ENCODE measurements at places on chromosomes 3 and 15.

DNA sequence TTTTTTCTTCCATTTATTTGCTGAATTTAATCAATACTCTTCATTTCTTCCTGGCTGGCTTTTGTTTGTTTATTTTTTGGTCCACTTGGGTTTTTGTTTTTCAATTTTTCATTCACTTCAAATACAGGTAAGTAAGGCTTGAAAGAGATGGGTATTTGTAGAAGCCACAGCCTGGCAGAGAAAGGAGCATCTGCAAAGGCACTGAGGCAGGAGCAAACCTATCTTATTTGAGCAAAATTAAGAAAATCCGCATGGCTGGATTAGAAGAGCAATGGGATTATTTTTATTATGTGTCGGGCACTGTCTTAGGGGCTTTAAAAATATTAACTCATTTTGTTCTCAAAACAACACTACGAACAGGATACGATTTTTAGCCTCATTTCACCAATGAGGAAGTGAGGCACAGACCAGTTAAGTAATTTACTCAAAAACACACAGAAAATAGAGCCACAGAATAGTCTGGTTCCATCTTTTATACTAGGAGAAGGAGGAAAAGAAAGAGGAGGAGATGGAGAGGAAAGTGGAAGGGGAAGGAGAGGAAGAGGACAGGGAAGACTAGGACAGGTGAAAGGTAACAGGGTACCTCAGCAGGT is 35.1 kb upstream of the CCDC80 start:
- DNase-seq: no peak

DNA sequence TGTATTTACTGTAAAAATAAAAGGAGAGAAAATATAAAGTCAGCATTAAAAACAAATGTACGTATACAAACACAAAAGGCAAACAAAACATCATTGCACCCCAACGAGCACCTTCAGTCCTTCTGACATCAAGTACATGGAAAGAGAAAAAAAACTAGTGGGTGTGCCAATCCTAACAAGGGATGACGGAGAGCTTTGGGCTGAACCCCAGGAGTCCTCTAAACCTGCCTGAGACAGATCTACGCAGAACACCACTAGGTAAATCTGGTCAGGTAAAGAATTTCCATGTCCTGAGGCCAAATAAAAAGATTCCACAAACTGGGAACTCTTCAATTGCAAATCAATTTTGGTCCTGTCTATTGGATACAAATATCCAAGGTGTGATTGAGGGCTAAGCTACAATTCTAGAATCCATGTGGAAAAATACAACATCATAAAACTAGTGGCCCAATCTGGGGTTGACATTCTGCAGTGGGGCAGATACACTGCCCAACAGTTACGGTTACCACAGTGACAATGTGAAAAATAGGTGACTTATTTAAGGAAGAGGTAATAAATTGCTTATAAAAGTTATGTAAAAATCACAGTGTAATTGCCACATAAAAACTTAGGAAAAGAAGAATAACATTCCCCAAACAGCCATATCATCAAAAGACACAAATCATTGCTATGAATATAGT is 14.2 kb downstream of the IFT80 start:
- no peak for DNase-seq

GRCh38 chr3:19932422-19932821 is 1.6 kb downstream of the EFHB start:
- no peak for DNase-seq

DNA sequence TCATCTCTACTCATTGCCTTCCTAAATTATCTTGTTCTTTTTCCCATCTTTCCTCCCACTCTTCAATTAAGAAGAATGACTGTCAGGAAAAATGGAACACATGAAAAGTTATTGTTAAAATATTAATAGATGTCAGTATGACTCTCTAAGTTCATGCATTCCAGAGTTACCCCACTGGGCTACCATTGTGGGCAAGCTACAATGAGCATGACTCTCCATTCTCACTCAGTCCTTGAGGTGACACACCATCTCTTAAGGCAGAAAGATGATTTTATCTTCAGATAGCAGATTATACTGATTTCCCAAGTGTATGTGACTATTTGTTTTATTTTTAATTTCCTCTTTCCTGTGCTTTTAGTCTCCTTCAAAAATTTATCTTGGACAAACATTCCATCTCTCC is 144.3 kb downstream of the ALCAM start:
- DNase-seq: no peak
